Breast epithelium (tissue), 4 donors: ENCODE measurements at places on chromosomes 7 and 10.
A peak's percentile ranks its signal among the peaks of the same experiment; 100 is the strongest.

DNA sequence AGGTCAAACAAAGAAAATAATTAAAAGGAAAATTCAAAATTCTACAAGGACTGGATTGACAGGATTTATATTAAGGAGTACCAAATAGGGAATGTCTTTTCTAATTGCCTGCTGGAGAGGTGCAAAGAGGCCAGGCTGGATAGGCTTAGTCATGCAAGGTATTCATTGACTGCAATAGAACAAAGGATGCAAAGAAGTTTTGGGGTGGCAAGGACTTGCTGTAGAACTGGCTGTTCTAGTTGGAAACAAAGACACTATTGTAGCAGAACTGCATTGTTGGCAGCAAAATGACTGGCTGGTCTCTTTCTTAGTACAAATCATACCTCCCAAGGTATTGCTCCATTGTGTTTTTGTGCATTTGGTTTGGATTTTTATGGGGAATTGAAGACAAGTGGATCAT lies 10.1 kb downstream of the ITGB8 start:
- peak; percentile 90 for DNase-seq

- peak; percentile 26 for DNase-seq
These were observed 37.2 kb upstream of the PCBD1 start for GRCh38 chr10:70925377-70926225.

DNA sequence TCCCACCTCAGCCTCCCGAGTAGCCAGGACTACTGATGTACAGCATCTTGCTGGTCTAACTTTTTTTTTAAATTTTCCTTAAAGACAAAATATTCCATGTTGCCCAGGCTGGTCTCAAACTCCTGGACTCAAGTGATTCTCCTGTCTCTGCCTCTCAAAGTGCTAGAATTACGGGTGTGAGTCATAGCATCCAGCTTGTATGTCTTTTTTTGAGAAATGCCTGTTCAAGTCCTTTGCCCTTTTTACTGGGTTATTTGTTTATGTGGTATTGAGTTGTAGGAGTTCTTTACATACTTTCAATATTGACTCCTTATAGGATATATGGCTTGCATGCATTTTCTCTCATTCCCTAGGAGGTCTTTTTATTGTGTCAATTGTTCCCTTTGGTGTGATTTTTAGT lies 486.4 kb downstream of the MAGI2 start:
- DNase-seq, result no peak

DNA sequence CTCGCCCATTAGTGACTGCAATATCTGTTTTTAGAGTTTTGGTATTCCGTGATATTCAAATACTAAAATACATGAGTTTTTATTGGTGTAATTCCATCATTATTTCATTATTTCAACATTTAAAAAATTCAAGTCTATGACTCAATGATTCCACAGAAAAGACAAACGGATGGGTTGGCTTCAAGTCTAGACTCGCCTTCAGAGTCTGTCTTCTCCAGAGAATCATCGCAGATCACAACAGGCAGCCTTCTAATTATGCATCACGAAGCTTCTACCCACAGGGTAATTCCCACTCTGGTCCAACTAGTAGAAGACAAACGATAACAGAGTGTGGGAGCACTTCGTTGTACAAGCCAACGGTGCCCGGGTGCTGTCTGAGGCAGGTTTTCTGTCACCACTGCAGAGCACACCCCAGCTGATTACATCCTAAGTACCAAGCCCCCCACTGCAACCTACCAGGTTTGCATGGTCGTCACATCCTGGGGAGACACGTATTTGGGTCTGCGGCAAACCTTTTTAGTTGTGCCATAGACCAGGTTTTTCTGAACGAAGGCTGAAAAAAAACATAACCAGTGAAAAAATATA lies 28.9 kb downstream of the PARP12 start:
- no peak for DNase-seq

DNA sequence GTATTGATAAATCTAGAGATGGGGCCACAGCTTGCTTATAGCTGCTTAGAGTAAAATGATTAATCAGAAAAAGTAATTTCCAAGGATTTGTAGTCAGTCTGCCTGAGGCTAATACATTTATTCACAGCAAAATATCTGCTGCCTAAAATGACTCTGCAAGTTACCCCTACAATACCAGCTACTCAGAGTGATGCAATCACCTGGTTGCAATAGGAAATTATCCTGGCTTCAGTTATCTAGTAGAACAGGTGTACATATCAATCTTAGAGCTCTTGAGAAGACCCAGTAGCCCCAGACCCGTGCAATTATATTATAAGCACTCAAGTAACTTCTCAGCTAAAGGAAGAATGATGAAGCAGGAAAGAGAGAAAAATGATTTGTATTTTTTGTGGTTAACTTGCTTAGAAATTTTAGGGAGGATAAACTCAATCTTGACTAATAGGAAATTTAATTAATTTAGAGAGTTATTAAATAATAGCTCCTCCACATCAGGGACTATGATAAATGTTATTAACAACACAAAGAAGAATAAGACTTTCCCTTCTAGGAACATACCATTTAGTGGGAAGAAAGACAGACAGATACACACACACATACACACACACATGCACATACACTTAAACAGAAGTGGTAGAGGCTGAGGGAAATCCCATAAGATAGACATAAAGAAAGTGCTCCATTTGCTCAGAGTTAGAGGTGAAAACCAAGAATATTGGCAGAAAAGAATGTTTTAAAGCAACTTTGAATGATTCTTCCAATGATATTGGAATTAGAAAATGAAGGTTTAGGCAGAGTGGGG lies 140.4 kb upstream of the PRSS1 start:
- no peak for DNase-seq

GRCh38 chr10:108249940-108250339 lies 1085.4 kb upstream of the SORCS1 start:
- no peak for DNase-seq

GRCh38 chr10:21954132-21954531 lies 49.4 kb downstream of the DNAJC1 start:
- no peak for DNase-seq

GRCh38 chr7:85454904-85455303 lies 268.0 kb upstream of the SEMA3D start:
- no peak for DNase-seq

DNA sequence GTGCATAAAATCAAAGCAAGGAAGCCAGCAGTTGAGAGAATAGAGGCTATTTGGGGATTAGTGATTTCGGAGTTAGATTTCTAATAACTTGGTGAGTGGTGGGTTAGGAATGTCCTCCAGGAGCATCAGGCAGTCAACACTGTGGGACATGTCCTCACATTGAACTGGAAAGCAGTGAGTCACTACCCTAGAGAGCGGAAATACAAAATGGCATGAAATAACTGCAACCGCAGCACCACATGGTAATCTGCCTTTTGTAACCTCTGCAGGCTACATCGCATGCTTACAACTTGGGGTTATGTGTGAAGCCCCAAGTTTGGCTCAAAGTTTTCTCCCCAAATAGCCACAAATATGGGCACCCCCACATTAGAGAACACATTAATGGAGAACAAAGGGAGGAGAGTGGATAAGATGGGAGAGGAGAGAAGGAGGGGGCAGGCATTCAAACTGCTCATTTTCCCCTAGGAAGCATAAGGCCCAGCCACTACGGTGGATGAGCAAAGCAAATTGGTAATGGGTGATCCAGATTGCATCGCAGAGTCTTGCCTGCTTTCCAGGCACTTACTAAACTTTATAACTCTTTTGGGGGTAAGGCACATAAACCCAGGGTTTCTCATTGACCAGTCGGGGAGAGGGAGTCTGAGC lies 22.0 kb upstream of the SLF2 start:
- DNase-seq, result no peak
